ENCODE measurements at places on chromosomes 5 and 9. TPM values are rescaled to one million over a fixed set of nuclear protein-coding genes. Genes with fewer than 3 reads are reported as not detected.
A peak's percentile ranks its signal among the peaks of the same experiment; 100 is the strongest.

FABP6 gene
- polyA plus RNA-seq: 7.5 TPM

ANGPTL2 gene
- 2.9 TPM for polyA plus RNA-seq

DNA sequence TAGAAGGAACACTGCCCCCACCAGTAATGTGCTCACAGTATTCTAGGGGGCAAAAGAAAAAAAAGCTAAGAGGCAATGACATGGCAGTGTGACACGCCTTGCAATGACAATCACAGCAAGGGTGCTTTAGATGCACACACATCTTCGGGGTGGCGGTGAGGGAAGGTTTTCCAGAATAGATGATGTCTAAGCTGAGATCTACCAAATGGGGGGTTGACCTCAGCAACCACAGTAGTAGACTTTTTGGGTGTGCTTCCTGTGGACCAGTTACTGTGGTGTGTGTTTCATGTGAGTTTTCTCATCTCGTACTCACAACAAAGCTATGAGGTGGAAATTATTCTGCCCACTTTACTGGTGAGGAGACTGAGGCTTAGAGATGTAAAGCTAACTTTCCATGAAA is 10.2 kb upstream of the IL12B start:
- H3K36me3 ChIP-seq: no peaks in the 10 kb centered on the region
- H3K27ac ChIP-seq: no peak overlapping the region
- H3K27me3 ChIP-seq: no peaks in the 10 kb centered on the region
- DNase-seq: no peak
- no peak overlapping the region for H3K4me3 ChIP-seq

- no peaks in the 10 kb centered on the region for H3K4me1 ChIP-seq
- H3K36me3 ChIP-seq: no peaks in the 10 kb centered on the region
- no peak for DNase-seq
- H3K4me3 ChIP-seq: no peak overlapping the region
- no peak overlapping the region for H3K27ac ChIP-seq
These were observed 21.1 kb upstream of the IL9 start for GRCh38 chr5:135916638-135917263.

DNA sequence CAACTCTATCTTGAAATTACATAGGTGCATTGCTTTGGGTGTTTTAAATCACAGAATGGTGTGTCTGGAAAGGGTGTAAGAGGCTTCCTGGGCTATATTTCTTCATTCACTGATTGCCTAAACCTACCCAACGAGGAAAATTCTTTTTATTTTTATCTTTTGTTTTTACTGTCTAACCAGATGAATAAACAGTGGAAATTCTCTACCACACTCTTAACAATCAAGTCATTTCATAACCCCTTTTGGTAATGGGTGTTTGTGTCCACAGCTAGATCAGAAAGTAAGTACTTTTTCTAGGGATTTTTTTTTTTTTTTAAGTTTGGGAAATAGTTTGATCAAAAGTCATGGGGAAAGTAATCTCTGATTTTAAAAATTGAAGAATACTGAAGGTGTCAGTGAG is 27.6 kb upstream of the C5orf47 start:
- no peak overlapping the region for H3K27ac ChIP-seq
- H3K27me3 ChIP-seq: no peaks in the 10 kb centered on the region
- H3K4me3 ChIP-seq: no peak overlapping the region
- H3K36me3 ChIP-seq: no peaks in the 10 kb centered on the region

- DNase-seq: no peak
- H3K36me3 ChIP-seq: no peaks in the 10 kb centered on the region
- H3K4me1 ChIP-seq: no peaks in the 10 kb centered on the region
- no peak overlapping the region for H3K27ac ChIP-seq
- H3K27me3 ChIP-seq: no peaks in the 10 kb centered on the region
- H3K4me3 ChIP-seq: no peak overlapping the region
These were observed 182.1 kb downstream of the FBN2 start for GRCh38 chr5:128355961-128356360.

- H3K27me3 ChIP-seq: no peaks in the 10 kb centered on the region
- DNase-seq: peak; percentile 85
- H3K27ac ChIP-seq: peak overlapping the region; percentile 20
- H3K36me3 ChIP-seq: no peaks in the 10 kb centered on the region
- no peak overlapping the region for H3K4me3 ChIP-seq
These were observed 3.2 kb upstream of the NFX1 start for GRCh38 chr9:33287087-33287490.

GRCh38 chr9:138025908-138026307 is 148.3 kb downstream of the CACNA1B start:
- H3K27ac ChIP-seq: no peak overlapping the region
- no peaks in the 10 kb centered on the region for H3K36me3 ChIP-seq
- H3K4me1 ChIP-seq: no peaks in the 10 kb centered on the region
- H3K4me3 ChIP-seq: no peak overlapping the region
